Pulmonary artery endothelial cell (primary cell): ENCODE measurements at places on chromosomes 11 and 22. TPM values are rescaled to one million over a fixed set of nuclear protein-coding genes. Genes with fewer than 3 reads are reported as not detected.

DNA sequence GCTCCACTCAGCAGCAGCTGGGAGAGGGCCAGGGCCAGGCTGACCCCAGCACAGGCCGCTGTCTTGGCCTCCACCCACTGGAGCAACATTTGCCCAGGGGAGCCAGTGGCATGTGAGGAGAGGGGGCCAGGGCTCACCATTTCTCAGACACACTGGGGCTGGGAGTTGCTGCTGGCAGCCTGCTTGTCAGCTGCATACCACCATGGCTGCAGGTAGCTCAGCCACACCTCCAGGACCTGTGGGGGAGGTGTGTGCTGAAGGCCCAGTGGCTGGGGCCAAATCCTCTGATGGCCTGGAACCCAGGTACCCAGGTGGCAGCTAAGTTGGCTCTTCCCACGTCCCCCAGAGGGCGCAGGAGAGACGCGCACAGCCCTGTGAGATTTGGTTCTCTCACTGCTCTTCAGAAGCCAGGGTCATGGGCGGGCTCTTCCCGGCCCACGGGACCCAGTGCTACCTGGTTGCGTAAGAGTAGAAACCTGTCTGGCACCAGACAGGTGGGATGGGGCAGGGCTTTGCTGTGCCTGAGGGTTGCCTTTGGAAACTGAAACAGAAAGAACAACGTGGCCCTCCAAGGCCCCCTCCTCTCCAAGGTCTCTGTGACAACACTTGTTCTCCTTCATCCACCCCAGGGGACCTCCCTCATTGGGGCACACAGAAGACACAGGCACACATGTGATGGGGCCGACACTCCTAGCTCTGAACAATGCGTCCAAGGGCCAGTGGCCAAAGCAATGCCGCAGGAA, 98.8 kb downstream of the MED15 start:
- peak; percentile 24 for DNase-seq

DNA sequence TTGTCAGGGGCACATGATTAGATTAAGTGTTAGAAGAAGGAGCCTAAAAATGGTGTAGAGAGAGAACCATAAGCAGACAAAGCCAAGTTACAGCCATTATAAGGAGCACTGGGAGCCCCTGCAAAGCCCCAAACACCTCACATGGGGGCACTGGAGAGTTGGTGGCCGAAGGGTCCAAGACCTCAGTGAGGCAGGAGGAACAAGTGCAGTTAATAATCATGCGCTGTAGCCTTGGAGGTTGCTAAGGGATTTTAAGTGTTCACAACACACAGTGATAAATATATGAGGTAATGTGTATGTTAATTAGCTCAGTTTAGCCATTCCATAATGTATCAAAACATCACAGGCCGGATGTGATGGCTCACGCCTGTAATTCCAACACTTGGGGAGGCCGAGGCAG, 54.4 kb upstream of the JAM3 start:
- no peak for DNase-seq

DNA sequence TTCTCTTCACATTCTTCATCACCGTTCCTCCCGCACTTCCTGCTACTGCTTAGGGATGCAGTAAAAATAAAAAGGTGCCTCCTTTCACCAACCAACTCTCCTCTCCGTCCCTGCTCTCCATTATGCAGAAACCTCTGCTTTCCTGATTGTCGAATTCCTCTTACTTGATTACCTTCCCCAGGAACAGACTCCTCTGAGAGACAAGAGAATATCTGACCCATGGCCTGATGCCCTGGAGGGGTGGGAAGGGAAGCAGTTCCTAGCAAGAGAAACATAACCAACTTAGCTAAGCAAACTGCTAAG, 80.9 kb downstream of the TRIM29 start:
- no peak for DNase-seq

- no peak for DNase-seq
Measured at GRCh38 chr11:94218372-94218771, 86.0 kb upstream of the IZUMO1R start.

RIBC2 gene
- total RNA-seq: 0.86 and 1.7 TPM in 2 replicates

GRCh38 chr22:38924347-38924952, 33.0 kb upstream of the APOBEC3A start:
- peak; percentile 56 for DNase-seq

DNA sequence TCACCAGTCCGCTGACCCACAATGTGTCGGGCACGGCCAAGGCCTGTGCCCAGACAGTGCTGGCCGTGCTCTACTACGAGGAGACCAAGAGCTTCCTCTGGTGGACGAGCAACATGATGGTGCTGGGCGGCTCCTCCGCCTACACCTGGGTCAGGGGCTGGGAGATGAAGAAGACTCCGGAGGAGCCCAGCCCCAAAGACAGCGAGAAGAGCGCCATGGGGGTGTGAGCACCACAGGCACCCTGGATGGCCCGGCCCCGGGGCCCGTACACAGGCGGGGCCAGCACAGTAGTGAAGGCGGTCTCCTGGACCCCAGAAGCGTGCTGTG, 6.1 kb downstream of the SLC35C1 start:
- no peak for DNase-seq

DNA sequence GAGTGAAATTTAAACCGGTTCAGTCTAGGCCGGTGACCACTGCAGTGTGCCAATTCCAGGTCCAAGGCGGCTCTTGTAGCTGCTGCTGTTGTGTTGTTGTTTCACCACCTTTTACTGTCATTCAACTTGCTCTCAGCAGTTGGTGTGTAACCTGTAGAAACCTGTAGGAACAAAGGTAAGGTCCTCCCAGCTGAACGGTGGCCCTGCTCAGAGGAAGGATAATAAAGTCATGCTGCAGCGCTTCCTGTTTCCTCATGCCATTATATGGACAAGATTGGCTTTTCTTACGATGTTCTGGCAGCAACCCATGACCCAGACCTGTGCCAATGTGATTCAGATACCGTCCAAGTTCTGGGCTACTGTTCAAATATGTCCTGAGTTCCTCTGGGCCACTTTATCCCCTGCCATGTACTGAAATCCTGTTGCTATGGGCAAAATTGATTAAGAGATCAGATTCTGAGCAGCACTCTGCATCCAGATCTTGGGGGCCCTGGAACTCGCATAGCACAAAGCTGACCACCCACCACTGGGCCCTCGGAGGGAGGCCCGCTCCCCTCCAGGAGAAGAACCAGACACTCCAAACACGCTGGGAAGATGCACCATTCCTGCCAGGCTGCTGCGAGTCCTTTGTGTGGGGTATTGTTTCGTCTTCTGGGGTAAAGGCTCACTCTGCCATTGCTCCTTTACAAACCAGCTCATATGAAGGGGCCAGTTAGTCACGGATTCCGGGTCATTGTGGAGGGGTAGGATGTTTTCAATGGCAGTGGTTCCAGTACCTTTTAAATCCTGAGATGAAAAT, 13.2 kb downstream of the FAM181B start:
- DNase-seq: no peak

POU2AF2 gene
- total RNA-seq: not detected in 2 replicates

- DNase-seq: no peak
Measured at GRCh38 chr11:119472856-119473222, 49.9 kb upstream of the THY1 start.

DNA sequence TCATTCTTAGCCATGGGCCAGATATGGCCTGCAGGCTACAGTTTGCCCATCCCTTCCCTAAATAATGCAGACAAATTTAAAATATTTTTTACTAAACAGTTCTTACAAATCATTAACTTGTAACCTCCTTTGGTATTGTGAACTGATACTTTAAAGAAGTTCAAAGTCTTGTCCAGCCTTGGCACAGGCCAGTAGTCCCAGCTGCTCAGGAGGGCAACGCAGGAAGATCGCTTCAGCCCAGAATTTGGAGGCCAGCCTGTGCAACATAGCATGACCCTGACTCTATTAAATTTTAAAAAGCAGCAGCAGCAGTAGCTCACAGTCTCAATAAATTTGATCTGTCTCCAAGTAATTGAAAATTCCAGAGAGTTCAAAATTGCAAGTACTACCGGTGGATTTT, 83.7 kb upstream of the ARHGAP32 start:
- DNase-seq: no peak

DNA sequence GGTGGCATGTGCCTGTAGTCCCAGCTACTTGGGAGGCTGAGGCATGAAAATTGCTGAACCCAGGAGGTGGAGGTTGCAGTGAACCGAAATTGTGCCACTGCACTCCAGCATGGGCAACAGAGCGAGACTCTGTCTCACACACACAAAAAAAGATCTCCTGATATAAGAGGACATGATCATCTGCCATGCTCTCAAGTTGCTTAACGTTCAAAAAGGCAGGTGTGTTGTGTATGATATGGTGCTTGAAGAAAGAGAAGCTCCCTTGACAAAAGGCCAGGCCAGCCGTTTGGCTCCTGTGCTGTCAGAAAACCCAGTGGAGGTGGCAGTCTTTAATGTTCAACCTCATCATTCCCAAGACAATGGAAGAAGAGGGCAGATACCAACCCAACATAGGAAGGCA, 117.3 kb upstream of the PLET1 start:
- no peak for DNase-seq

GRCh38 chr22:20076627-20077172, 3.3 kb upstream of the DGCR8 start:
- no peak for DNase-seq

DNA sequence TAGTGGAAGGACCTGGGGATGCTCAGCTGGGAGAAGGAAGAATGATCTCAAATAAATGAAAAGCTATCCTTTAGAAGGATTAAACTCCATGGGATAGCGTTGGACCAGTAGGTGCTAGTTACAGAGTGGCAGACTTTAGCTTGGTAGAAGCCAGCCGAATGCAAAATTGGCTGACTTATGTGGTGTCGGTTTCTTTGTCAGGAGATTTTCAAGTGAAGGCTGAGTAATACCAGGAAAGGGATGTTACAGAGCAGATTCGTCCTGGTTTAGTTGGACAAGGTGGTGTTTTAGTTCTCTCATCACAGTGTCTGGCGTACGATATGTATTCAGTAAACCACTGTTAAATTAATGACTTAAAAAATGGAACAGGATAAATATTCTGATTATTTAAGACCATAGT, 26.0 kb downstream of the FDX1 start:
- DNase-seq: no peak

DNA sequence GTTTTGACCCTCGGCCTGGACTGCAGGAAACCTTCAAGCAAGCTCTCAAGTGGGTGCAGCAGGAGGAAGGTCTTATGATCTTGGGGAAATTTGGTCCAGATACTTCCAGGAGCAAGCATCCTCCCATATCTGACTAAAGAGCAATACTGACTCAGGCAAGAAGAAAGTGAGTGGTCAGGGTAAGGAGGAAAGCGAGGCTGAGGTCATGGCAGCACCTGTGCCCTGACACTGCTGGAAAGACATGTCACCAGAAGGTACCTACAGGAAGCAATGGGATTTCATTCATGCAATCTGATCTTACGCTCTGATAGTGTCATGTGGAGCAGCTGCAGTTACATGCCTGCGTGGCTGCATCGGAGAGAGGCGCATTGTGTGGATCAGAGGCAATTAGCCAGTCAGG, 6.5 kb upstream of the TOP3B start:
- DNase-seq: no peak

HBB gene
- not detected in 2 replicates for total RNA-seq

DNA sequence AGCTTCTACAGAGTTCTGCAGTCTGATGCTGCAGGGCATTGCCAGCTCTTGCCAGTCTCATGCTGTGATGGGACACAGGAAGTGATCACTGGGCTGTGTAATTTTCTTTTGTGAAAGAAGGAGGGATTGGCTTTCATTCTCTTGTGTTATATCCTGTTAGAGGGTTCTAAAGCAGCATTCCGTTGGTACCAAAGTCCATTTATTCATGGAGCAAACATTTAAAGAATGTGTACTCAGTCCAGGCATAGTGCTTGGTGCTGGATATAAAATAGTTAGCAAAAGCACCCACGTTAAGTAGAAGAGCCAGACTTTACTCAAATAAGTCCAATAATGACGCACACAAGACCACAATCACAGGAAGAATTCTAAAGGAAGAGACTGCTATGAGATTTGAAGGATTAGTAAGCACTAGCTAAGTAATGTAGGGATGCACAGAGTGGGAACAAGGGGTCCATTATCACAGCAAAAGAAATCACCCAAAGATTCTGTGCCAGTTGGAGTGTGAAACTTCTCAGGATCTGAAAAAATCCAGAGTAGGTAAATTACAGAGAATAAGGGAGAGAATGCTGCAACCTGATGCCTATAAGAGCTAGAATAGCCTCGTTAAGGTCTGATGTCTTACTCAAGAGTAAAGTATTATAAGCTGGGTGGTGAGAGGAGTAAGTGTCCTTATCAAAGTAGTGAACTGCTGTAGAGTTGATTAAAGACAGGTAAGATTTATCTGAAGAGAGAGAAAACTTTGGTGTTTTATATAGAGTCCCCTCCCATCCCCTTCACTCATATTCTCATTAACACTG, 728.3 kb downstream of the METTL15 start:
- peak; percentile 72 for DNase-seq

SCT gene
- not detected in 2 replicates for total RNA-seq

DNA sequence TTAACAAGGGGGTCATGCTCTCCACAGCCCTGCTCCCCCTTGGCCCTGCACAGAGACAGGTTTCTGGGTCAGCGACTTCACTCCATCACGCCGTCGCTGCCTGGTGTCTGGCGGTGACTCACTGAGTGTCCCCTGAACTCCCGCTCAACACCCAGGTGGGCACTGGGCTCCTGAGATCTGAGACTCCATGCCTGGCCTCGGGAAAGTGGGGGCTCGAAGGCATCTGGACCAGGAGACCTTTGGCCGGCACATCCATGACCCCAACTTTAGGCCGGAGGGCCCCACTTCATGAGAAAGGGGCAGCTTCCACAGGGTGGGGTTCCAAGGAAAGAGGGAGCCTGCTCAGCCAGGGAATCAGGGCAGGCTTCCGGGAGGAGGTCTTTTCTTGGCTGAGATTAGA, 79.3 kb upstream of the PRR5 start:
- DNase-seq: no peak

DNA sequence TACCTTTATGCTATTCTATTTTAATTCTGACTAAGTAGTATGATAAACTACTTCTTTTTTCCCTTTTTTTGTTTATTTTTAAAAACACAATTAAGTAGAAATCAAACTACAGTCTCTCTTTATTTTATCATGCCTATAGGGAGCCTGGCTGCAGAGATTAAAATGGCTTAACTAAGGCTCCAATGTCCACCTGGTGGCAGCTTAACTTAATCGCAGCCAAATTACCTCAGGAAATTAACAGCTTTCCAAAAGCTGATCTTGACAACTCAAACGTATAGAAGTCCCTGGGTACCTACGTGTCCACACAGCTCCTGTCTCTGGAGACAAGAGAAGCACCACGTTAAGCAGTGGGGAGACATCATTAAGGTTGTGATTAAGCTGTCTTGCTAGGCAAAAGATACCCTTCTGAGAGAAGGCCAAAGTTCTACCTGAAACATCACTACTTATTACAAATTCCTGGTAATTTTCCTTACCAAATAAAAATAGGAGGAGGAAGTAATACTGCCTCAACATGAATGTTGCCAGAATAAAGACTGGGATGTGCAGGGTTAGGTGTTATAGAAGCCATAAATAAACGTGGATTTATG, 63.2 kb upstream of the SNX19 start:
- no peak for DNase-seq

GRCh38 chr11:69817265-69818230, 1.7 kb downstream of the FGF3 start:
- no peak for DNase-seq

DNA sequence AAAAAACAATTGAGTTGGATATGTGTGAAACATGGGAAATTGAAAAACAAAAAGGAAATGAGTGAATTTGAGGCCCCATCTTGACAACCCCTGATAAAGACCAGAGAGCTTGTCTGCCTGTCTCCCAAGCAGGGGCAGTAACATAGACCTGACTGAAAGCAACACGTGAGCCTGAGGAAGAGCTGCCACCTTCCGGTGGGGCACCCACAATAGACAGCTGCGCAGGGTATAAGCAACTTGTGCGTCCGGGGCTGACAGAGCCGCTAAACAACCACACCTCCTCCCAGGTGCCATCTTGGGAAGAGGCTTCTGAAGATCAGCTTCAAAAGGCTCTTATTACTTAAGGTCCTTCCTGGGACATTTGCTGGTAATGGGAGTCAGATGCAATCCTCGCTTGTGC, 166.8 kb downstream of the NTM start:
- no peak for DNase-seq
